Activated T-helper 1 cell treated with anti-CD3 and anti-CD28 coated beads, Interleukin-2, amount 50 U/mL, for 16 hours (primary cell): ENCODE measurements at places on chromosomes 2 and 18.

DNA sequence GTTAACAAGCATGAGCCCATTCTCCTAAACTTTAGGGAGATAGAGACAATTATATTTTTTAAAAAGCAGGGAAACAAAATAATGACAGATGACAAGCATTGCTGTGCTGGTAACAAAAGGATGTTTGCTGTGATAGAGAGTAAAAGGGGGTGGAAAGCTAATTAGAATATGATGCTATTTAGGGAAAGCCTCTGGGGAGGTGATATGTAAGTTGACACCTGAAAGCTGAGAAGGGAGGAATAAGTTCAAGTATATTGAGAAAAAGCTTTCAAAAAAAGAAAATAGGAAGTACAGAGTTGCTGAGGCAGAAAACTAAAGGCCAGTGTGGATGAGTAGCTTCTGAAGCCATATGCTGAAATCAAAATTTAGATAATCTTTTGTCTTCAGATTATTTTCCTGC, 565.2 kb upstream of the NRXN1 start:
- no peak for DNase-seq

DNA sequence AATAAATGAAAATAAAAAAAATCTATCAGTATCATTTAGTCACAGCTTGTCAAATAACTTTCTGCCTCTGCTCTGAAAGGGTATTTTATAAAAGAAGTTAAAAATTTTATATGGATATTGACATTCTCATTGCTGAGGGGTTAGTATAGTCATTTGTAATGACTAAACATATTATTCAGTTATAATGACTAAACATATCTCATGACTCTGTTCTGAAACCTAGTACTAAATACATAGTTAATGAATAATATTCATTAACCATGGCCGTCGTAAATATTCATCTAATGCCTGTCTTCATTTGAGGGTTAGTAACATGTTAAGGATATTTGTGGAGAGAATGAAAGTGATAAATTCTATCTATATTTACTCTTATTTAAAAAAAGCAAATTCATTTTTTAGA, 69.1 kb upstream of the MAP4K3 start:
- DNase-seq, result no peak

GRCh38 chr2:10089565-10090190, 9.5 kb upstream of the CYS1 start:
- DNase-seq, result no peak

GRCh38 chr2:175688243-175688642, 313.8 kb downstream of the LNPK start:
- DNase-seq, result no peak

DNA sequence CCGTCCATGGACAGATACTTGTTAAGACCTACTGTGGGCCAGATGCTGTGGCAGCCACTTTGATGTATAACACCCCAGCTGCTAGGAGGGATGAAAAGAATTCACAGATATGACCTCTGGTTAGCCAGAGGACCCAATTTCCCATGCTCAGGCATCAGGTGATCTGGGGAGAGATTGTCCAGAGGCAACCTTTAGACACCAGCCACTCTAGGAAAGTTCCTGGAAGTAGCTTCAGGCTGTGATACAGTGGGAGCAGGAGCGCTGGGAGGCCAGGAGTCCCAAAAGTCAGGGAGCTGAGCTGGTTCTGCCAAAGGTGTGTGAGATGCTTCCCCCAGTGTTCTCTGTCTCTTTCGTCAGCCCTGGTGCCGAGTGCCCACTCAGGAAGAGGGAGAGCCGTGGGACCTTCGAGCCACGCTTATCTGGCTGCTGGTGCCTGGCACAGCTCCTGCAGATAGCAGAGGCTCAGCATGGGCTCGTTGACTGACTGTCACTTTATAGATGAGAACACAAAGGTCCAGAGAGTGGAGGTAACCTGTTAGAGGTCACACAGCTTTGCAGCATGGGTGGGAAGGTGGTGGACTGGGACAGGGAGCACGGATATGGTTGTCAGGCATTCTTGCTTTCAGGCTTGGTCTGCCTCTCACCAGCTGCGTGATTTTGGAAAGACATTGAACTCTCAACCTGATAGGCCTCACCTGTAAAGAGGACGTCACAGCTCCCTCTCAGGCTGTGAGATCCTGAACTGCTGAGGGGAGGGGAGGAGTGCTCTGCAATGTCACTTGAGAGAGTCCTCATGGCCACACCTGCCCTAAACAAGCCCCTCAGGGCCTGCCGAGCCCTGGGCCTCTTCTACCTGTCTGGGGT, 7.8 kb upstream of the RALB start:
- DNase-seq, result no peak

- DNase-seq, result no peak
Measured at GRCh38 chr2:19349911-19350677, 8.3 kb downstream of the OSR1 start.

DNA sequence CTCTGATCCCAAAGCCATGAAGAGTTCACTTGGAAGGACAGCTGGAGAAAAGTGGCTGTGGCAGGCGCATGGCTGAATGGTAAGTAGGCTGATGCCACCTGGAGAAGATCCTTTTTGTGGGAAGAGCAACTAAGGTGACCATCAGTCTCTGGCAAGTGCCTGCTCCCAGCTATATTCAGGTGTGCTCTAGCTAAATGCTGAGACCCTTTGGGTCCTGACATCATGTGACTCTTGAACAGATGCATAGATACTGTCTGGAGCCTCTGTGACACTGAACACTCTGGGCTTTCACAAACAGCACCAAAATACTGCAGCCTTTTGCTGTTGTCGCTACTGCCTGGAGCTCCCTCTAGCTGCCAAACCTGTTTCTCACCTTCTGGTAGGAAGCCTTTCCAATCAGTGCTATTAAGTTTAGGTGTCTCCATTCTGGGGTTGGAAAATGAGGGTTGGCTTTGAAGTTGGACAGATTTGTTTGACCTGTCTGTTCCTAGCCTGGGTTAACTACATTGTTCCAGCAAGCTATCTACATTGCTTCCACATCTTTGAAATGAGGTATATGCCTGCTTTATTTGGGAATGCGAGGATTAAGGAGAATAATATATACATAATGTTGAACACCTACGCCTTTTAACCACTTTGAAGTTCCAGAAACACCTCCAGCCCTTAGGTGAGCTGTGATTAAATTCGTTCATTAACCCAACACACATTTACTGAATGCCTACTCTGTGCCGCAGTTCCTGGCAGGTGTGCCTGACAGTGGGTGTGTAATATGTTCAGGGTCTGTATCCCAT, 3.1 kb downstream of the EGR4 start:
- no peak for DNase-seq

DNA sequence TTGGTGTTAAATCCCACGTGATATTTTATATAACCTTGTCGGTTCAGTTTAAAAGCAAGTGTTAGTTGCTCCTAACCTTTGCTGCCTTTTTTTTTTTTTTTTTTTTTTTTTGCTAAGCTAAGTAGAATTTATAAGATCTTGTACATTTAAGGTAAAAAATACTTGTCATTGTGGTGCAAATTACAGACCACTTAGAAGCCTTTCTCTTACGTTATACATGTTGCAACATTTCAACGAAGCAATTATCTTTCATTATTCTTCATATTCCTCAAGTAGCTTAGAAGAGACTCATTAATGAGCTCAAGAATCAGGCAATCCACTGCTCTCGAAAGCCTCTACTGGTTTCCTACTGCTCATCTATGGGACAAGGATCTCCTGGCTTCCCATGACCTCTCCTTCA, 14.9 kb upstream of the IL1RL2 start:
- no peak for DNase-seq

GRCh38 chr2:152425765-152426727, 91.1 kb downstream of the FMNL2 start:
- no peak for DNase-seq

DNA sequence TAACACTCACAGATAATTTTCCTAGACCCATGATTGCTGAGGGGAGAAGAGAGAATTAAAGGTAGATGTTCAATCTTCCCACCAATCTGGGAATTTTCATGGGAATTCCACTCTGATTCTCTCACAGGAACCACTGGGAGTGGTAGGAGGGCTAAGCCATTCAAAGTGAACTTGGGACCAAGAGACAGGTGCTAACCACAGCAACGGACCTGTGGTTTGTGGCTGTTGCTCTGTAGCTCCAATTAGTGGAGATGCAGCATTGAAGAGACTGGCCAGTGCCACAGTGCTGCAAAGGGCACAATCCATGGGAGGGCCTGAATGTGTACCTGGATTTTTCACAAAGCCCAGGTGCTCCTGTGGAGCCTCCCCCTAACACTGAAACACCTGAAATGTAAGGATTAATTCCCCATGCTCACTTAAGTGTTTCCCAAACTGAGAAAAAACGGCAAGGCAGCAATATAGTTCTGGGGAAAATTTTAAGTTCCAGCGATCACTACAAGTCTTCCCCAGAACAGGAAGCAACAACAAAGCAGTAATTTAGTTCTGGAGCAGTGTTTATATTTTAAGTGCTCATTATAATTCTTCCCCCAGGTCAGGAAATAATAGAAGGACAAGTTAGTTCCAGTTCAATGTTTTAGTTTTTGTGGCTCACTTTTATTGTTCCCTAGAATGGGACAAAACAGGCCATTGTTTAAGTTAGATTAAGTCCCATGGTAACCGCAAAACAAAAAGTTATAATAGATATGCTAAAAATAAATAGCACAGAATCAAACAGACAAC, 1045.8 kb downstream of the CNTNAP5 start:
- DNase-seq, result no peak

DNA sequence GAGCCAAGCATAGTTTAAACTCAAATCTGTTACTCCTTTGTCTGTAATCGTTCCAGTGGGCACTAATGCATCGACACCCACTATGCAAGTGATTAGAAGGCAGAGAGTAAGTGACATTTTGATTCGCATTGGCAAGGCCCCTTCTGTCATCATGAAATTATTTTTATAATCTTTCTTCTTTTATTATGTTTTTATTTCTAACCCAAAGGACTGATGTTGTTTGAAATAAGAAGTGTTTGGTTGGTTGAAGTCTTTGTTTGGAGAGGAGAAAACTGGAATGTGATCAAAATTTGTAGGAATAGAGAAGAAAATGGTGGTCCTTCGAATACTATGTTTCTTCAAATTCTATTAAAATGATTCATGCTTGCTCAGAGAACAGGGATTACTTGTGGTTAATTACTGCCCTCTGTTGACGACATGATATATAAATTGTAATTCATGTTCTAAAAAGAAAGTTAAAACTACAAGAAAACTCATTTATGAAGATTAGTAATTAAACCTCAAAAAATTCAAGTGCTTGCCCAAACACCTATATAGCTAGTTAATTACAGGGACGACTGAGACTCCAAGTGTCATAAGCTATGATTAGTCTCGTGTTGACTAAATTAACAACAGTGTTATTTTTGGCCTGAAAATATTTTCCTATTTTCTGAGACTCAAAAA, 26.4 kb upstream of the TFPI start:
- DNase-seq, result no peak
